ENCODE measurements at places on chromosomes 5 and 9. TPM values are rescaled to one million over a fixed set of nuclear protein-coding genes. Genes with fewer than 3 reads are reported as not detected.

The BHMT2 gene
- polyA plus RNA-seq: 3.0 TPM

The CAMK4 gene
- polyA plus RNA-seq: 4.7 TPM

DNA sequence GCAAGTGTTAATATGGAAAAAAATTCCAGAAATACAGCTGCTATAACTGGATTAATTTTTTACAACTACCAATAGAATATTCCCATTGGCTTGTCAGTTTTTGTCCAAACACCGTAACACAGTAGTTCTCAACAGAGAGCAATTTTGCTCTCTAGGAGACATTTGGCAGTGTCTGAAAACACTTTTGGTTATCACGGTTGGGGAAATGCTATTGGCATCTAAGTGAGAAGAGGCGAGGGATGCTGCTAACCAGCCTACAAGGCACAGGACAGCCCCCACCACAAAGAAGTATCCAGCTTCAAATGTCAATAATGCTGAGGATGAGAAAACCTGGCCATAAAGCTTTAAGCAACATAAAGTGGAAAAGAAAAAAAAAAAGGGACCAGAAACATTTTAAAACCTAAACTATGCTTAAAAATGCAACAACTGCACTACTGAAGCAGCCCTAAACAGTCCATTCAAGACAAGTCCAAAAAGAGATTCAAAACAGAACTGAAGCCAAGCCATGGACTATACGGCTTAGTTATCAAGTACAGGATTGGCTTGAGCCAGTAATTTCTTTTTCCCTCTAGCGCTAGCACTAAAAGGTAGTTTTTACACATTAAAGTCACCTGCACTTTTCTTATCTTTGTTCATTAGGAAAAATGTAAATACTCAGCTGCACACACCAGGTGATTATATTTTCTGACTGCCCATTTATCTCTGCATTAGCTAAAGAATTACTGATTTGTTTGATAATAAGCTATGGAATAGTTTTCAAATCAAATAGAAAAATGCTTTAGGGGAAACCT lies 83.9 kb downstream of the NR3C1 start:
- DNase-seq: peak; percentile 11

DNA sequence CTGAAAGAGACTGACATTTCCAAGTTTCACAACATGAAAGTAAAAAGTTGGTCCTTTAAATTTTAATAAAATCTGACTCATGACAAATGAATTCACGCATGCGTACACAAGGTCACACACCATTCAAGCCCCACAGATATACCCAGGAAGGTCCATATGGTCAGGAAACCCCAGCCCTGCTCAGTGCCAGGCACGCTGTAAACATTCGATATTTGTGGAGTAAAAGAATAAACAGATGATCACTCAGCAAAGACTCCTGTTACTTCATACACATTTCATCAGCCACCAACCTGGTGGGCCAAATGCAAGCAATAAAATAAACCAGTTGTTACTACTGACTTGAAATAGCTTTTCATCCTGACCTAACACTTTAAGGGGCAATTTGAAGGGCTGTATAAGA lies 158.0 kb upstream of the RETREG1 start:
- DNase-seq: no peak

- no peak for DNase-seq
These were observed 23.5 kb downstream of the C7 start for GRCh38 chr5:40932766-40933165.

- DNase-seq: no peak
These were observed 28.9 kb downstream of the TCF7 start for GRCh38 chr5:134143431-134143830.

DNA sequence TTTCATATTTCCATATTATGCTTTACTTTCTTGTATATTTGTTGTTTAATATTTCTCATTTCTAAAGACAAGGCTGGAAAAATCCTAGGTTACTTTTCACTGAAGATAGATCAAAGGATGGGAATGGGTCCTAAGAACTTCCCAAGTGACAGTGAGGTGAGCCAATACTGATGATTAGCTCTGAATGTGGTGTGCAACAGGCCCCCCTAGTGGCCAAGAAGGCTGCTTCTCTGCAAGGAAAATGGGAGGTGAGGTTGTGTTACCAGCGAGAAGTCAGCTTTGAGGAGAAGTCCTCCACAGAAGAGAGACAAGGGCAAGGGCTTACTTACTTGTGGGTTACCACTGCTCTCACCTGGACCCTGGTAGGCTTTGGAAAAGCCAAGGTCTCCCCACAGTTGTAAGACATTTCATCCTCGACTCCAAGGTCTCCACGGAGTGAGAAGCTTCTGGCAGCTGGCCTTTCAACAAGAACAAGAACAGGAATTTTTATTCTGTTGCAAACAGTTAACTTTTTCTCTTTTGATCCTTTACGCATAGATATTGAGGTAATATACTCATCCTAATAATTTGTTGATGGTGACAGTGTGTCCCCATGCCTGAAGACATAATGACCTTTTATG lies 69.9 kb downstream of the MAMDC2 start:
- no peak for DNase-seq

GRCh38 chr5:153658149-153658548 lies 167.7 kb downstream of the GRIA1 start:
- DNase-seq: no peak

GRCh38 chr9:1024112-1024511 lies 26.0 kb upstream of the DMRT2 start:
- no peak for DNase-seq

DNA sequence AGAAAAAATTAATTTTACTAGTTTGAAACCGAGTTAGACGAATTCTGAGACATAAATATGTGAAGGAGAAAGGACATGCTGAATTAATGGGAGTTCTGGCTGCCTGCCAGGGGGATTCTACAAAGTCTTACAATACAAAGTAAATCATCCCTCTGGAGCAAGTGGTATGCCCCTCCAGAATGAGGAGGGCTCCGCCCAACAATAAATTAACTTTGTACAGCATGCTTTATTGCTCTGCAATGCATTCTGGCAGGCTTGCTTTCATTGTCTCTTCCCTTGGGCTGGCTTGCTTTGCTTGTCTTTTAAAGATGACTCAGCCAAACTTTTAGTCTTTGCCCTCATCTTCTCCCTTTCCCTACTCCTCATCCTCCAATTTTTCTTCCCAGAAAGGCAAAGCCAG lies 11.7 kb upstream of the PCDHB1 start:
- no peak for DNase-seq

- DNase-seq: no peak
These were observed 25.7 kb downstream of the SLC1A1 start for GRCh38 chr9:4515958-4516375.

DNA sequence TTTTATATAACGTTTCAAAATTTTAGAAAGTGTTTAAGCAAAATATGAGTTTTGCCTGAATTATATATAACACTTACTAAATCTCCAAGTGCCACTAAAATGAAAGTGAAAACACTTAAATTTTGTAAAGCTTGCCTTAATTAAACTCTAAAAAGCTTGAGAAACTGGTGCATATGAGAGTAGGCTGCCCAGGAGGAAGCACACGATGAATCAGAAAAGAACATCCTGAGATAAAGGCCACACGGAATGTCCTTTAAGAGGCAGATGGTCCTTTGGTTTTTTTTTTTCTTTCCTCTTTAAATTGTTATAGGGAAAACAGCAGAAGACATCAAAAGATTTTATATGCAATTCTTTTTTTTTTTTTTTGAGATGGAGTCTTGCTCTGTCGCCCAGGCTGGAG lies 60.3 kb downstream of the HABP4 start:
- DNase-seq: no peak

GRCh38 chr5:175094461-175094860 lies 349.5 kb downstream of the DRD1 start:
- no peak for DNase-seq
